Activated naive CD4-positive, alpha-beta T cell treated with anti-CD3 and anti-CD28 coated beads for 36 hours (primary cell): ENCODE measurements at places on chromosomes 5 and 9.

GRCh38 chr5:135356522-135357318 is 42.3 kb downstream of the MACROH2A1 start:
- H3K27ac ChIP-seq = no peak overlapping the region
- no peaks in the 10 kb centered on the region for H3K27me3 ChIP-seq
- peaks cover 25% of the 10 kb centered on the region for H3K36me3 ChIP-seq
- H3K4me1 ChIP-seq = peaks cover 8% of the 10 kb centered on the region
- no peak for DNase-seq

DNA sequence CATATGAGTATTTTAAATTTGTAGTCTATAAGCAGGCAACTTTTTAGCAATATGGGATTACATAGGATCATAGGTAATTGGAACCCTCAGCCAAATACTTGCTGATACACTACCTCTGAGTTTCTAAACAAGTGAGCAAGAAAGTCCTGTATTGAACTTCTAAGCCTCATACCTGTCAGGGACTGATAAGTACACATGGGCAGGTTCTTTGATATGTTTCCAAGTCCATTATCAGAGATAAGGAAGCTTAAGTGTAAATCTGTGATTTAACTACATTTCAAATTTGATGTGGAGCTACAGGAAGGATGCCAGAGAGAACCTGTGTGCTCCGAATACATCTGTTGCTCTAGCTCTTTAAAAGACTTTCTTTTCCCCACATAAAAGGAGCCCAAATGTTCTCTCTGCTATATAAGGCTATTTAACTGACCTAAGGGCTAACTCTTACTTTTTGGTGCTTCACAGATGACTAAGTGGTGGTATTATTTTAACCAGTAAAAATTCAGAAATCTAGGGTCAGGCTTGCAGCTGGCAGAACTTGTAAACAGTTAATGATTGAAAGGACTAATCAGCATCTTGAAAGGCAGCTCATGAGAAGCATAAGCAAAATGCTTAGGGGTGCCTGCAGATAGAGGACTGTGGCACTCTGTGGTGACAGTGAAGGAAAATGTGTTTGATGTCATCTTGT is 228.6 kb downstream of the NR3C1 start:
- H3K27me3 ChIP-seq = no peaks in the 10 kb centered on the region
- H3K4me1 ChIP-seq = no peaks in the 10 kb centered on the region
- H3K27ac ChIP-seq = no peak overlapping the region
- H3K36me3 ChIP-seq = no peaks in the 10 kb centered on the region
- no peak for DNase-seq
- H3K4me3 ChIP-seq = no peak overlapping the region

DNA sequence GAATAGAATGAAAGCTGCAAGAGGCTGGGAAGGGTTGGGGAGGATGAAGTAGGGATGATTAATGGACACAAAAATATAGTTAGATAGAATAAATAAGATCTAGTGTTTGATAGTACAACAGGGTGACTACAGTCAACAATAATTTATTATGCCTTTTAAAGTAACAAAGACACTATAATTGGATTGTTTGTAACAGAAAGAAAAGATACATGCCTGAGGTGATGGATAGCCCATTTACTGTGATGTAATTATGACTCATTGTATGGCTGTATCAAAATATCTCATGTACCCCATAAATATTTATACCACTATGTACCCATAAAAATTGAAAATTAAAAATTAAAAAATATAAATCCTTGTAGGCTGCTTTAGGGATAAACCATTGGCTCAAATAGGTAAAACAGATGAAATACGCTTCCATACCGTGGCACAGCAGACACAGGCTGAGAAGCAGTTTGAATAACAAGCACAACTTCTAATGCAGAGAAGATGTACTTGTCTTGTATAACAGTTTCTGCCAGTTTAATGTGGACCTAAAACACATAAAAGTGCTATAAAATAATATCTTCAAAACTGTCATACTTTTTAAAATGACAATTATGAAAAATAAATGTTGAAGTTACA is 34.9 kb downstream of the APBA1 start:
- DNase-seq = no peak
- peaks cover 18% of the 10 kb centered on the region for H3K27me3 ChIP-seq
- no peak overlapping the region for H3K4me3 ChIP-seq
- H3K36me3 ChIP-seq = no peaks in the 10 kb centered on the region

DNA sequence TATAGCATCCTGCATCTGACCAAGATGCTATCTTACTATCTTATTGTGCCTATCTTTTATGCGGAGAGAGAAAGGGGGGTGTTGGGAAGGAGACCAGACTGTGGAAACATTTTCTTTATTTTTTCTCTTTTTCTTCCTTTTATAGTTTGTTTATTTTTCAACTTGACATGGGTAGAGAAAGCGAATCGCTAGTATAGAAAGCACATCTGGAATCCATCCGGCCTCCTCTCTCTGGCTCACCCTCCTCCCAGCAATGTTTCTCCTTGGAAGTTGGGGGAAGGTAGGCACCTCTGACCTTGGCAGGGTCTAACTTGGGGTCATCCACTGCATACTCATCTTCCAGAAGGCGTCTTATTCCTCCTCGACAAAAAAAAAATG is 3.9 kb downstream of the S1PR3 start:
- peaks cover 40% of the 10 kb centered on the region for H3K27me3 ChIP-seq
- H3K4me3 ChIP-seq = no peak overlapping the region
- no peak for DNase-seq
- H3K27ac ChIP-seq = no peak overlapping the region
- H3K4me1 ChIP-seq = peaks cover 11% of the 10 kb centered on the region
- H3K36me3 ChIP-seq = no peaks in the 10 kb centered on the region

GRCh38 chr5:123776761-123777160 is 264.8 kb downstream of the CSNK1G3 start:
- no peak overlapping the region for H3K4me3 ChIP-seq
- no peaks in the 10 kb centered on the region for H3K27me3 ChIP-seq
- DNase-seq = no peak
- H3K4me1 ChIP-seq = no peaks in the 10 kb centered on the region
- H3K27ac ChIP-seq = no peak overlapping the region
